Body of pancreas (tissue), 4 donors: ENCODE measurements at places on chromosomes 16 and 17. TPM values are rescaled to one million over a fixed set of nuclear protein-coding genes. Genes with fewer than 3 reads are reported as not detected.

- H3K4me1 ChIP-seq: no peaks in the 10 kb centered on the region
- DNase-seq: no peak
- no peak overlapping the region for H3K27ac ChIP-seq
- no peaks in the 10 kb centered on the region for H3K36me3 ChIP-seq
These were observed 53.1 kb upstream of the MARCHF10 start for GRCh38 chr17:62860962-62861873.

Gene TMEM235
- total RNA-seq: not detected

Gene CIITA
- 6.6 TPM for total RNA-seq

Gene HSPB9
- total RNA-seq: 1.8 TPM

GRCh38 chr16:56515665-56516064 is 4.2 kb downstream of the BBS2 start:
- H3K27ac ChIP-seq: no peak overlapping the region
- H3K36me3 ChIP-seq: no peaks in the 10 kb centered on the region
- peaks cover 39% of the 10 kb centered on the region for H3K4me1 ChIP-seq
- H3K27me3 ChIP-seq: no peaks in the 10 kb centered on the region

GRCh38 chr16:49488336-49488735 is 114.7 kb downstream of the C16orf78 start:
- no peaks in the 10 kb centered on the region for H3K36me3 ChIP-seq
- H3K27me3 ChIP-seq: no peaks in the 10 kb centered on the region
- H3K4me3 ChIP-seq: no peak overlapping the region
- no peak for DNase-seq
- no peak overlapping the region for H3K27ac ChIP-seq

GRCh38 chr16:85235991-85236817 is 123.9 kb upstream of the CIBAR2 start:
- H3K4me3 ChIP-seq: no peak overlapping the region
- no peak overlapping the region for H3K27ac ChIP-seq
- no peaks in the 10 kb centered on the region for H3K27me3 ChIP-seq
- H3K4me1 ChIP-seq: peaks cover 19% of the 10 kb centered on the region

Gene ZPBP2
- not detected for total RNA-seq

DNA sequence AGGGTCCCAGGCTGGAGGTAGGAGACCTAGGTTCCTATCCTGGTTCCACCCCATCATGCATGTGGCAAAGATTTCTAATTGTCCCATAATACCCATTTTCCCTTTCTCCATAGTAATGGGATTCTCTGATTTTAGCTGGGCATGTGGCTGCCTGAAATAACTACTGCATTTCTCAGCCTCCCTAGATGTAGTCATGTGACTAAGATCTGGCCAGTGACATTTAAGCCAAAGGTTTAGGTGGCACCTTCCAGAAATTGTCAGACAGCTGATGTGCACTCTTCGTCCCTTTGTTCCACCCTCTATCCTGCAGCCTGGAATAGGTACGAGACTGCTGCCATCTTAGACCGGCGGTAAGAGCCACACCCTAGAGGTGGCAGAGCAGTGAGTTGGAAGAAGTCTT is 8.2 kb downstream of the NXPH3 start:
- no peak overlapping the region for H3K27ac ChIP-seq
- no peaks in the 10 kb centered on the region for H3K36me3 ChIP-seq
- H3K4me3 ChIP-seq: no peak overlapping the region
- no peaks in the 10 kb centered on the region for H3K4me1 ChIP-seq

DNA sequence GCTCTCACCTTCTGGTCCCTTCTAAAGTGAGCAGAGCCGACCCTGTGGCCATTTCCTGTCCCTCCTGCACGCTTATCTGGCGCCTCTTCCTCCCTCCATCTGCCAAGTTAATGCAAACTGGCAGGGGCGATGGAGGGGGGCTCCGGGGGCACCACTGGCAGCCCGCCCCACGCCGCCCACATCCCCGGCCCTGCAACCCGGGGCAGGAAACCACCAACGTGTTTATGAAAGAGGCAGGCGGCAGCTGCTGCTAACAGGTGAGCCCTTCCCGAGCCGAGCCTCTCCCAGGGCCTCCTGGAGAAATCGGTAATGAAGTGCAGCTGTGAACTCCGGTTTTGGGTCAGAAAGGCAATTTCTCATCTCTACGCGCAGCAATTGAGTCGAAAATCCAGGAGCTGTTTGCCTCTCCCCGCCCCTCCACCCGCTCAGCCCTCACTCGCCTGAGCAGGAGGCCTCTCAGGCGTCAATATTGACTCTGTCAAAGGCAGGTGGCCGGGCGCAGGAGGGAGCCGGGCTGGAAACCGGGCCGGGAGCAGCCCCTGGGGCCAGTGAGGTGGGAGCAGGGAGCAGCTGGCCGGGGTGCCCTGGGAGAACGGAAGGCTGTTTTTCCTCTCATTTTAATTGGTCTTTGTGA is 164.4 kb upstream of the GSE1 start:
- H3K27me3 ChIP-seq: no peaks in the 10 kb centered on the region
- no peaks in the 10 kb centered on the region for H3K36me3 ChIP-seq
- H3K4me3 ChIP-seq: no peak overlapping the region
- H3K27ac ChIP-seq: peak overlapping the region; percentile 78
- peak; percentile 85 for DNase-seq

DNA sequence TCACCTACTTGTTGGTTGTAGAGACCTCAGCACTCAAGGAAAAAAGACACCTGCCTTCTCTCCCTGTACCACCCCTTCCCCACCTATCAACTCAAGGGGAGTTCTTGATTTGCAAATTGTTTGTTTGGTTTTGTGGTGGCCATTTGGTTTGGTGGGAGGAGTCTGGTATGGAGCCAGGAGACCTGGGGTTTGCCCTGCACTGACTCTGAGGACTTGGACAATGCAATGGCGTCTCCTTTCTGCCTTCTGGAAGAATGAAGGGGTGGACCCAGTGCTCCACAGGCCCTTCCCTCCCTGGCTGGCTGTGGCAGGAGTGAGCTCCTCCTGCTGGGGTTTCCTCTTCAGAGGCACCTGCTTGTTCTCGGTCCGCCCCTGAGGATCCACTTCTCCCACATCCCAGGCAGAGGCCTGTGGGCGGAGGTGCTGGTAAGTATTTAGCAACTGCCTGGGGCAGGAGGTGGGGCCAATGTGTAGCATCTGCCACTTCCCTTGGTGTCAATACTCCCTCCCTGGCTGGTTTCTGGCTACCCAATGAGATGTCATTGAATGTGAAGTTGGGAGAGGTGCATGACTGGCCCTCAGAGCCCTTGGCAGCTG is 164.5 kb downstream of the NTN1 start:
- H3K4me3 ChIP-seq: no peak overlapping the region
- DNase-seq: no peak
- no peaks in the 10 kb centered on the region for H3K27me3 ChIP-seq
- H3K36me3 ChIP-seq: no peaks in the 10 kb centered on the region
- H3K4me1 ChIP-seq: peaks cover 10% of the 10 kb centered on the region

DNA sequence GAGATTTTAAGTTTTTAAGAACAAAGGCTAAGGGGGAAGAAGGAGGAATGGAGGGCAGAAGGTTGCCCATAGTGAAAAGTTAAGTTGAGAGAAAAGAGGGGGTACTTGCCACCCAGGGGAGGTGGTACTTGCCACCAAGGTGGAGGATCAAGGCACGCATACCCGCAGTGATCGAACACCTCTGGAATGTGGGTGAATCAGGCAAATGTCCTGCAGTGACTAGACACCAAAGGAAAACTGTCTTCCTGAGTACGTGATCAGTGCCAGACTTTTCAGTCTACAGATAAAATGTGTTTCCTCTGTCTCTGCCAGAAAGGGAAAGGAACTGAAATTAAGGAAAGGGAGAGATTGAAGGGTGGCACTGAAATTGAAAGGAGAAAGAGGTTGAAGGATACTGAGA is 2285.3 kb downstream of the TP53TG3F start:
- H3K36me3 ChIP-seq: no peaks in the 10 kb centered on the region
- H3K27ac ChIP-seq: no peak overlapping the region
- H3K4me3 ChIP-seq: no peak overlapping the region
- no peak for DNase-seq
- H3K27me3 ChIP-seq: no peaks in the 10 kb centered on the region
- H3K4me1 ChIP-seq: no peaks in the 10 kb centered on the region

Gene ABHD15
- total RNA-seq: 11.9 TPM

DNA sequence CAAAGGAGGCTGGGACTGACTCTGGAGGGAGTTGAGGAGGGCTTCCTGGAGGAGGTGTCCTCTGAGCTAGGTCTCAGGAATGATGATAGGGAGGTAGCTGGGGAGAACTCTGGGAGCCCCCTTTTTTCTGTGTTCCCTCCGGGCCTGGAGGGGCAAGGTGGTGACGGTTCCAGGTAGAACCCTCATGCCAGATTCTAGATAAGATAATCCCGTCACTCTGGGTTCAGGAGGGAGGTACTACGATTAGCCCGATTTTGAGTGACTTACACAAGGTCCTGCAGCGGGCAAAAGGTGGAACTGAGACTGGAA is 18.7 kb upstream of the ADGRG3 start:
- peaks cover 9% of the 10 kb centered on the region for H3K36me3 ChIP-seq
- H3K4me3 ChIP-seq: no peak overlapping the region
- no peak for DNase-seq
- H3K27ac ChIP-seq: no peak overlapping the region
- peaks cover 6% of the 10 kb centered on the region for H3K4me1 ChIP-seq

Gene MYOCD
- total RNA-seq: 0.52 TPM

DNA sequence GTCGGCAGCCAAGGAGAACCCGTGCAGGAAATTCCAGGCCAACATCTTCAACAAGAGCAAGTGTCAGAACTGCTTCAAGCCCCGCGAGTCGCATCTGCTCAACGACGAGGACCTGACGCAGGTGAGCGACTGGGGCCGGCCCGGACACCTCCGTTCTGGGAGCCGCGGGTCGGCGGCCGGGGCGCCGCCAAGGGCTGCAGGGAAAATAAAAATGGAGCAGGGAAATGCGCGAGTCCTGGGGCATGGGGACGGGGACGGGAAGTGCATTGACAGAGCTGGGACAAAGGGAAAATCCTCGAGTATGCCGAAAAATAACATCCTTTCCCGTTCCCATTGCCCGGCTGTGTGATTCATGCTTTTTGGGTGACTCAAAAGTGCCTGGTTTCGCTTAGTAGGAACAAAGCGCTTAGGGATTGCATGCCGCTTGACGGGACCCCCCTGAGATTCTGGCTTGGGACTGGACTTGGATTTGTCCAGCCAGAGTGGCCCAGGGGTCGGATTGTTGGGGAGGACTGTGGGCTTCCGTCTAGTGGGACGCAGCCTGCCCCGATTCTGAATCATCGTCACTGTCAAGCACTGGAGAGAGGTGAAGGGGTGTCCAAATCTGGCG is 699 bp downstream of the MPRIP start:
- peak overlapping the region; percentile 24 for H3K4me3 ChIP-seq
- peaks cover 56% of the 10 kb centered on the region for H3K4me1 ChIP-seq
- peak overlapping the region; percentile 90 for H3K27ac ChIP-seq
- DNase-seq: no peak
- H3K36me3 ChIP-seq: no peaks in the 10 kb centered on the region
- no peaks in the 10 kb centered on the region for H3K27me3 ChIP-seq

Gene ZNF764
- 23.7 TPM for total RNA-seq

Gene TBC1D16
- 21.0 TPM for total RNA-seq

DNA sequence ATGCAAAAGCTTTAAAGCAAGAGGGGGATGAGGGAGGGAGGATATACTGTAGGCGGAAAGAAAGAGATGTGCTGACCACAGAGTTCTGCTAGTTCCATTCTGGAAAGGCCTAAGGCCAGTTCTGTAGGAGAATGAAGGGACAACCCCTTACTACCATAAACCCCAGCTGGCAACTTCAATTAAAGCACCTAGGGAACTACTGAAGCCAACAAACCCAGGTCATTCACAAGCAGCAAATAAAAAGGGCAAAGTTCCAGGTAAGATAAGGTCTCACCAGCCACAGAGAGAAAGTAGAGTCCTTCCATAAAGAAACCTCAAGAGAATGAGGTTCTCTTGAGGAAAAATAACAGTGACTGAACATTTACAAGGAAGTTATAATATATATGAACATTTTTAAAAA is 12.8 kb downstream of the TERF2 start:
- no peaks in the 10 kb centered on the region for H3K4me1 ChIP-seq
- no peaks in the 10 kb centered on the region for H3K36me3 ChIP-seq
- no peak overlapping the region for H3K27ac ChIP-seq
- H3K27me3 ChIP-seq: no peaks in the 10 kb centered on the region
- no peak for DNase-seq

GRCh38 chr16:68643847-68644246 is 1.3 kb upstream of the CDH3 start:
- H3K27ac ChIP-seq: no peak overlapping the region
- DNase-seq: no peak
- H3K4me3 ChIP-seq: no peak overlapping the region
- H3K4me1 ChIP-seq: peaks cover 27% of the 10 kb centered on the region
- no peaks in the 10 kb centered on the region for H3K27me3 ChIP-seq

- no peaks in the 10 kb centered on the region for H3K36me3 ChIP-seq
These were observed 8.8 kb downstream of the BEAN1 start for GRCh38 chr16:66435896-66436295.

DNA sequence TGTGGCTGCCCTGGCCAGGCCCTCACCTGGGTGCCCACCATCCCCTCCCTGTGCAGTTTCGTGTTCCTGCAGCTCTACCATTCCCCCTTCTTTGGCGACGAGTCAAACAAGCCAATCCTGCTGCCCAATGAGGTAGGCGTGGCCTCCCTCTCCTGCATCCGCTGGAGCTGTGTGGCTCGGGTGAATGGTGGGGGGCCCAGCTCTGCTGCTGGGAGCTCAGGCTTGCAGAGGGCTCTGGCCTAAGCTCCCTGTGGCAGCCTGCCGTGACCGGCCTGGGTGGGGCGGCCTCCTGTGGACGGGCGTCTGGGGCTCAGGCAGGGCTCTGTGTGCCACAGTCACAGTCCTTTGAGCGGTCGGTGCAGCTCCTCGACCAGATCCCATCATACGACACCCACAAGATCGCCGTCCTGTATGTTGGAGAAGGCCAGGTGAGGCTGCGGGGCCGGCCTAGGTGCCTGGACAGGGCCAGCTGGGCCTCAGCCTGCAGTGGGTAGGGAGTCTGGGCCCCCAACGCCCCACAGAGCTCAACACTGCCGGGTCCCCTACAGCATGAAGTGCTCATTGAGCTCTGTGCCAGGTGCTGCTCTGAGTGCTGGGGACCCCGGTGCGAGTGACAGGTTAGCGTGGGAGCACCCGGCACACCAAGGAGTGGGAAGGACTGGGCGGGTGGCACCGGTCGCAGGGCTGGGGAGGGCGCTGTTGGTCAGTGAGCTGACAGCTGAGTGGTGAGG is 37.3 kb downstream of the TSC2 start:
- no peak overlapping the region for H3K27ac ChIP-seq
- peaks cover 10% of the 10 kb centered on the region for H3K36me3 ChIP-seq
- H3K27me3 ChIP-seq: no peaks in the 10 kb centered on the region
- no peak for DNase-seq
- H3K4me1 ChIP-seq: peaks cover 30% of the 10 kb centered on the region

GRCh38 chr17:44955674-44956425 is 8.3 kb upstream of the KIF18B start:
- H3K36me3 ChIP-seq: no peaks in the 10 kb centered on the region
- H3K4me1 ChIP-seq: peaks cover 4% of the 10 kb centered on the region
- no peak overlapping the region for H3K4me3 ChIP-seq
- no peak overlapping the region for H3K27ac ChIP-seq
- no peaks in the 10 kb centered on the region for H3K27me3 ChIP-seq

- H3K4me1 ChIP-seq: no peaks in the 10 kb centered on the region
- no peaks in the 10 kb centered on the region for H3K27me3 ChIP-seq
- no peaks in the 10 kb centered on the region for H3K36me3 ChIP-seq
- no peak for DNase-seq
These were observed 391.4 kb downstream of the NPIPA8 start for GRCh38 chr16:17945080-17945601.

GRCh38 chr16:70378869-70379493 is 32.3 kb downstream of the DDX19A start:
- H3K36me3 ChIP-seq: no peaks in the 10 kb centered on the region
- no peak overlapping the region for H3K27ac ChIP-seq
- H3K4me3 ChIP-seq: no peak overlapping the region
- no peak for DNase-seq
- no peaks in the 10 kb centered on the region for H3K27me3 ChIP-seq
- peaks cover 38% of the 10 kb centered on the region for H3K4me1 ChIP-seq

GRCh38 chr17:37719866-37720265 is 25.0 kb downstream of the HNF1B start:
- H3K27ac ChIP-seq: no peak overlapping the region
- H3K27me3 ChIP-seq: no peaks in the 10 kb centered on the region
- H3K4me3 ChIP-seq: no peak overlapping the region
- no peak for DNase-seq
